A549 treated with ZK216348 at 1 μM for 4 hours (cell line): ENCODE measurements at places on chromosomes 6 and 20. TPM values are rescaled to one million over a fixed set of nuclear protein-coding genes. Genes with fewer than 3 reads are reported as not detected.

Gene NKAIN4
- total RNA-seq = 4.6 to 8.9 TPM (median 5.2 TPM) in 5 replicates

Gene CALHM6
- total RNA-seq = not detected in 5 replicates

Gene SMPDL3A
- total RNA-seq = 2.1 to 4.3 TPM (median 3.3 TPM) in 5 replicates

Gene UBE2J1
- total RNA-seq = 10.4 to 19.9 TPM (median 14.8 TPM) in 5 replicates

Gene PTPRA
- total RNA-seq = 31.9 to 43.1 TPM (median 39.8 TPM) in 5 replicates

Gene BRPF3
- total RNA-seq = 9.5 to 11.4 TPM (median 10.6 TPM) in 5 replicates

Gene LY6G6C
- 0.20 to 0.42 TPM (median 0.29 TPM) in 3 of 5 replicates, not detected in the others for total RNA-seq

Gene CRISP2
- total RNA-seq = not detected in 5 replicates

Gene CLIC5
- not detected in 5 replicates for total RNA-seq

Gene PAK5
- not detected in 5 replicates for total RNA-seq

Gene IL17F
- not detected in 5 replicates for total RNA-seq

Gene LY86
- not detected in 5 replicates for total RNA-seq

Gene FAM209B
- 0.34 to 1.00 TPM (median 0.75 TPM) in 4 of 5 replicates, not detected in the other for total RNA-seq

Gene EEF1A2
- total RNA-seq = 112 to 179 TPM (median 154 TPM) in 5 replicates

Gene NTSR1
- 0.10 to 0.19 TPM (median 0.14 TPM) in 4 of 5 replicates, not detected in the other for total RNA-seq

Gene WASF1
- total RNA-seq = 8.1 to 13.8 TPM (median 12.4 TPM) in 5 replicates

Gene CCM2L
- 0.28 to 0.88 TPM (median 0.41 TPM) in 5 replicates for total RNA-seq

Gene C20orf144
- 0.08 to 0.19 TPM in 2 of 5 replicates, not detected in the others for total RNA-seq

Gene CRISP3
- total RNA-seq = not detected in 5 replicates

Gene BEND3
- 3.2 to 3.7 TPM (median 3.6 TPM) in 5 replicates for total RNA-seq

Gene BANF2
- not detected in 5 replicates for total RNA-seq

Gene ZSCAN31
- 1.6 to 2.4 TPM (median 1.8 TPM) in 5 replicates for total RNA-seq

Gene PRR3
- 13.3 to 18.1 TPM (median 15.4 TPM) in 5 replicates for total RNA-seq

Gene LTB
- total RNA-seq = 0.21 to 0.76 TPM (median 0.45 TPM) in 4 of 5 replicates, not detected in the other

Gene MUCL3
- 0.08 to 0.17 TPM (median 0.10 TPM) in 5 replicates for total RNA-seq

Gene XKR7
- 0.02 to 0.03 TPM in 2 of 5 replicates, not detected in the others for total RNA-seq

Gene NAPB
- total RNA-seq = 2.3 to 4.1 TPM (median 3.9 TPM) in 5 replicates
